ENCODE measurements at places on chromosomes 16 and 17.

- no peak for DNase-seq
Measured at GRCh38 chr17:75181608-75182318, 996 bp downstream of the SUMO2 start.

GRCh38 chr16:16148755-16149154 is 74.5 kb downstream of the ABCC6 start:
- no peak for DNase-seq

DNA sequence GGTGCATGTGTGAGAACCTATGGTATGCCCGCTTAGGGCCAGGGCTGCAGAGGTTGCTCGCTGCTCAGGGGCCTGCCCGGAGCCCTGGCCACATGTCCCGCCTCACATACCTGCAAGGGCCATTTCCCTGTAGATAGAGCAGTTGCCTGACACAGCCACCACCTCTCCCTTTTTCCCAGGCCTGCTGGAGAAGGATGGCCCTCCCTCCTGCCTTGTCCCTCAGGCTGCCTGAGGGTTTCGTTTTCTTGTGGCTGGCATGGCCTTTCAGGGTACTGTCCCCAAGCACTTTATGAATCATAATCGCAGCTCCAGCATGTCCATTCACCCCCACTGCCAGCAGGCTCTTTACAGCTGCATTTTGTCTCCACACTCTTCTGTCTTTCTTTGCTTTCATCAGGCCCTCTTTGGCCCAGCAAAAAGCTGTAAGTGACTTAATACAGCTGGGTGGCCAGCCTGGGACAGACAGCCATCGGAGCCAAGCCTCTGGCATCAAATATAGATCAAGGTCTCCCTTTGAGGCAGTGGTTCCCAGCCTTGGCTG is 65.7 kb downstream of the MPRIP start:
- DNase-seq: no peak

- no peak for DNase-seq
Measured at GRCh38 chr17:74196541-74197317, 6.7 kb upstream of the RPL38 start.

- no peak for DNase-seq
Measured at GRCh38 chr17:73947966-73948355, 255.5 kb upstream of the RPL38 start.

GRCh38 chr16:17414421-17414820 is 56.3 kb downstream of the XYLT1 start:
- DNase-seq: no peak

GRCh38 chr16:10865991-10866966 is 10.7 kb upstream of the CIITA start:
- DNase-seq: no peak

- DNase-seq: no peak
Measured at GRCh38 chr16:71590584-71590983, 13.7 kb upstream of the TAT start.

- DNase-seq: no peak
Measured at GRCh38 chr16:27444015-27444414, 42.0 kb downstream of the IL21R start.

GRCh38 chr17:79942591-79943346 is 92.9 kb downstream of the TBC1D16 start:
- no peak for DNase-seq

DNA sequence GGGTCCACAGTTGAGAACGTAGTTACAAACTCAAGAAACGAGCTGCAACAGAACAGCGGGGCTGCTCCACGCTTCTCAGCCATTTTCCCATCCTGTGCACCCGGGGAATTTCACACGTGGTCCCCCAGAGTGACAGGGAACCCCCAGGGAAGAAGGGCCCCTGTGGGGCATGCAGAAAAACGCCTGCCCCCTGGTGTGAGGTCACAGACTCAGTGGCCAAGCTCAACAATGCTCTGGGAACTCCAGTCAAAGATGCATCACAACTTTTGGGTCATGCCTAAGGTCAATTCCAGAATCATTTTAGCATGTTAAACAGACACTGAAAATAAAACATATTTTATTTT is 115.4 kb downstream of the ZNF778 start:
- DNase-seq: no peak

DNA sequence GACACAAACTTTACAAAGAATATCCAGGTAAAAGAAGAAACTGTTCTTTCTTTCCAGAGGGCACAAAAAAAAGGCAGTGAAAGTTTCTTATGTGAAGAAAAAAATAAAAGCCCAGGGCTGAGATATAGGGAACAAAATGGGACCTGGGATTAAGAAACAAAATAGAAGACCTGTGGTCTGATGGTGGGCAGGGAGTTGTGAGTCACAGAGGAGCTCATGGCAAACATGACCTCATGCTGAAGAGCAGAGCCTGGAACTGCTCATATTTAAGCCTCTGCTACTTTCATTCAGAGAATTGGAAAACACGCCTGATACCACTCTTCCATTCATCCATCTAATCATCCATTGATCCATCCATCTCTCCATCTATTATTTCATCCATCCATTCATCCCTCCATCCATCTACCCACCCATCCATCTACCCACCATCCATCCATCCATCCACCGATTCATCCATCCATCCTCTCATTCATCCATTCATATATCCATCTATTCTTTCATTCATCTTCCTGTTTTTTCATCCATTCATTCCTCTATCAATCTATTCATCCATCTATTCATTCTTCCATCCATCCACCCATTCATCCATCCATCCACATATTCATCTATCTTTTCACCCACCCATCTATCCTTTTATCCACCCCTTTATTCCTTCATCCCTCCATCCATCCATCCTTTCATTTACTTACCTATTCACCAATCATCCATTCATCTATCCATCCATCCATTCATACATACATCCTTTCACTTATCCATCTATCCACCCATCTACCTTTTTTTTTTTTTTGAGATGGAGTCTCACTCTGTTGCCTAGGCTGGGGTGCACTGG is 30.0 kb downstream of the WFDC1 start:
- DNase-seq: no peak

GRCh38 chr17:7626307-7626706 is 1.3 kb downstream of the SAT2 start:
- DNase-seq: no peak

DNA sequence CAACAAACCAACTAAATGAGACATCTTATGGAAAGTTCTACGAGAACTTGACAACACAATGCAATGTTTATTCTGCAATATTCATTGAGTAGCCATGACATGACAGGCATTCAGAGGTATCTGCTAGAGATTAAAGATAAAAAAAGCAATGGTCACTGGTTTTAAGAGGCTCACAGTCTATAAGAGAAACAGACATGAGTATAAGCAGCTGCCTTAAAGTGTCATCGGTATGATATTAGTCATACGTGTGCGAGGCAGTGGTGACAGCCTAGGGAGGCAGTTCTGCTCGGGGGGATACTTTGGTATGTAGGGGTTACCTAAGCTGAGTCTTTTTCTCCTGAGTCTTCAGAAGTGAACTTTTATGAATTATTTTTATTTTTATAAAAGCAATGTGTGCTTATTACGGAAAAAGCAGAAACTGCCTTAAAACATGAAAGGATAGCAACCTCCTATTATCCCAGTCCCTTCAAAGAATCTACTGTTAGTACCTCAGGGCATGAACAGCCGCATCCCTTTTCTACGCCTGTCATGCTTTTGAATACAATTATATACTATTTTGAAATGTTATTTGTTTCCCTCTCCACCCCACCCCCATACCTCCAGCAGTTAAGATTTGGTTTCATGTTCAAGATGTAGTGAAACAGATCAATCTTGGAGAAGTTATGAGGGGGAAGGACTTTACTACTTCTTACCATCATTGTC is 7.7 kb downstream of the ST6GALNAC1 start:
- DNase-seq: no peak

DNA sequence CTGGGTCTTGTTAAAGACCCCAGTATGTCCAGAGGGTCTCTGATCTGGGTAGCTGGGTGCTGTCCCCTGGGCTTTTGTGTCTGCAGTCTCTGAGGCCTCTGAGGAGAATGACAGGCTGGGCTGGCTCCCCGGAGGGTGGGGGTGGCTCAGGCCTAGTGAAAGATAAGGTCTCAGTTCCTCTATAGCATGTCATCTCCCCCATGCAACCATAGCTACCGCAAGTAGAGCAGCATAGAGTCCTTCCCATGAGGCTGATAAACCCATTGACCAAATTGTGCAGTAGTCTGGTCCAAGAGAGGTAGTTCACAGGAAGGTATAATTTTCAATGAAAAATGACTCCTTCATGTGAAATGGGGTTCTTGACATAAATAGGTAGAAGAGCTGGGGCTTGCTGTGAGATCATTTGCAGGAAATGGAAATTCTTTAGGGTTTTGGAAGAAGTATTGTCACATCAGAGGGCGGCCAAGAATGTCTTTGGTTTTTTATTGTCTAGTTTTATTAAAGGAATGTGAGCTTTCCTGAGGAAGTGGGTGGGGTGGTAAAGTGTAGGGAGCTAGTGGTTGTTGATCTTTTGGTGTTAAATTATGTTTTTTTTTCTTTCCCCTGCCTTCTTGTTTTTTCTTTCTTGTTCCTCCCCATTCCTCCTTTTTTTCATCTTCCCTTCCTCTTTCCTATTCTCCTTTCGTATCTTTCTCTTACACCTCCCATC is 21.0 kb downstream of the SLC7A6OS start:
- no peak for DNase-seq

GRCh38 chr17:20997711-20998570 is 44.9 kb downstream of the USP22 start:
- no peak for DNase-seq

GRCh38 chr17:1168533-1169220 is 11.1 kb downstream of the ABR start:
- no peak for DNase-seq

GRCh38 chr16:65294165-65294564 is 172.3 kb upstream of the CDH11 start:
- no peak for DNase-seq

DNA sequence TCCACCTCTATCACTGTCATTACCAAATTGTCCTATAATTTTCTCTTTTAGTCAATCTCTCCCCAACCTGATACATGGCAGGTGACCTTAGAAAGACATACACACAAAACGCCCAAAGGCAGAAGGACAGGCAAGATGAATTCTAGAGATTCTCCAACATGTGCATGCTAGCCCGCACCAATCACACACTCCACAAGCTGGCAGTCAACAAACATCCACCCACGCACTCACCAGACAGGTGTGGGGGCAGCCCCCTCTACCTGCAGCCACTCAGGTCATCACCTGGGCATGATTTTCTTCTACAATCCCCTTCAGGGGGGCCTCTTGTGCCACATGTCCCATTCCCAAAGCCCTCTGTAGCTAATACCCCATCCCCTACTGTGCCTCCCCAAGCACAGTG is 9.5 kb downstream of the MPP2 start:
- DNase-seq: no peak

DNA sequence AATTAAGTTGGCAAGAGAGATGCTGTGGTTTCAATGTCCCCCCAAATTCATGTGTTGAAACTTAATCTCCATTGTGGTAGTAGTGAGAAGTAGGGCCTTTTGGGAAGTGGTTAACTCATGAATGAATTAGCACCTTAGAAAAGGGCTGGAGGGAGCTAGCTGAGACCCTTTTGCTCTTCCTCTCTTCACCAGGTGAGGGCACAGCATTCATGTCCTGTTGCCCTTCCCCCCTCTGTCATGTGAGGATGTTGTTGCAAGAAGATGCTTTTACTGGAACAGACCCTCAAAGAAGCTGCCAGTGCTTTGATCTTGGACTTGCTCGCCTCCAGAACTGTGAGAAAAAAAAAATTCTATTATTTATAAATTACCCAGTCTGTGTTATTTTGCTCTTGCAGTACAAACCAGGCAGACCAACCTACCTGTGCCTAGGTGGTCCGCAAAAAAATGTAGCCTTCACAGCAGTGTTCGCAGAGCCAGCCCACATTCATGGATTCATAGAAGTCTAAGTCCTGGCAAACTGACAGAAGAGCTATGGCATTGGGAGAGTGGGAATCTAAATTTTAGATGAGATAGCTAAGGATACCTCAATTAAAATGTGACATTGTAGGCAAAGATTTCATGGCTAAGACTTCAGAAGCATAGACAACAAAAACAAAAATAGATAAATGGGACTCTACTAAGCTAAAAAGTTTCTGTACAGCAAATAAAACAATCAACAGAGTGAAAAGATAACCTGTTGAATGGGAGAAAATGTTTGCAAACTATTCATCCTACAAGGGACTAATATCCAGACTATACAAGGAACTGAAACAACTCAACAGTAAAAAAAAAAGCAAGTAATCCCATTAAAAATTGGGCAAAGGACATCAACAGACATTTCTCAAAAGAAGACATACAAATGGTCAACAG is 32.0 kb upstream of the ABCA5 start:
- no peak for DNase-seq

DNA sequence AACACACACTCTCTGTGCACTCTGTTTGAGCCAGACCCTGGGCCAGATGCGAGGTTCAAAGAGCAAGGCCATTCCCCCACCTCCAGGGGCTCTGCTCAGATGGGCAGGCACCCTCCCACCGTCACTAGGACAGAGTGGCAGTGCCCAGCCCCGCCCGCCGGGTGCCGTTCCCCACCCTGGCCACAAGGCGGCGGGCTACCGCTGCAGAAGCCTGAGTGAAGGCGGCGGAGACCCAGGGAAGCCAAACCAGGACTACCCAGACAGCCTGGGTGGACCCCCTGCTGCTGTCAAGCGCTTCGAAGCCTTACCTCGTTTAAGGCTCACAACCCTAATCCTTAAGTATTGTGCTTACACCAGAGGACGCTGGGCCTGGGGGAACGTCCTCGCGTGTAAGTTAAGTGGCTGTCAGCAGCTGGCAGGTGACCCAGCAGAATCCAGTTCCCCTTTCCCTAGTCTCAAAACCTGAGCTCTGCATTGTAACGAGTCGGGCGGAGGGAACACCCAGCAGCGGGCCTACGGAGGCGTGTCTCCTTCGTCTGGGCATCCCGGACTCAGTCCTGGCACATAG is 4.5 kb downstream of the ARHGAP27 start:
- DNase-seq: no peak

DNA sequence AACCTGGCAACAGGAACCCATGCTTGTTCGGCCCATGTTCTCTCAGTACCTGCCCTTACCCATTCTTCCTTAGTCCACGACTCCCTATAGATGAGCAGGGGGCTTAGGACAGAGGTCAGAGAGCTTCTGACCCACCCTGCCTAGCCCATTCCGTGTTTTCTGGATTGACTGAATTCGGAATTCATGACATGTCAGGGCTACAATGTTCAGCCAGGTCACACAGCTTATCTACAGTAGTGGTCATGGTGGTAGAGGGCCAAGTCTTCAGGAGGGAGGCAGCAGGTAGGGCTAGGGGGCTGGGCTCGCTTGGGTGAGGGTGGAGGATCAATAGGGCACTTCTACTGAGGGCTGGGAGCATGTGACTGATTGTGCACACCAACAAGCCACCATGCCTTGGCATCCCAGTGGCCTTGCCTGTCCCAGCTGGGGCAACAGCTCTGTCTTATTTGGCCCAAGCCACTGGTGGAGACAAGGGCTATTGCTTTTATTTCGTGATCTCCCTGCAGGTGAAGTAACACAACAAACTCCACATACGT is 3.1 kb downstream of the HEXIM2 start:
- DNase-seq: no peak

GRCh38 chr16:3363793-3364192 is 8.1 kb downstream of the OR2C1 start:
- no peak for DNase-seq

GRCh38 chr17:61382796-61383688 is 16.6 kb upstream of the TBX2 start:
- DNase-seq: no peak

- DNase-seq: no peak
Measured at GRCh38 chr16:86951831-86952598, 365.2 kb downstream of the C16orf95 start.
